Caki2 (cell line): ENCODE measurements at places on chromosomes 16 and 17.

DNA sequence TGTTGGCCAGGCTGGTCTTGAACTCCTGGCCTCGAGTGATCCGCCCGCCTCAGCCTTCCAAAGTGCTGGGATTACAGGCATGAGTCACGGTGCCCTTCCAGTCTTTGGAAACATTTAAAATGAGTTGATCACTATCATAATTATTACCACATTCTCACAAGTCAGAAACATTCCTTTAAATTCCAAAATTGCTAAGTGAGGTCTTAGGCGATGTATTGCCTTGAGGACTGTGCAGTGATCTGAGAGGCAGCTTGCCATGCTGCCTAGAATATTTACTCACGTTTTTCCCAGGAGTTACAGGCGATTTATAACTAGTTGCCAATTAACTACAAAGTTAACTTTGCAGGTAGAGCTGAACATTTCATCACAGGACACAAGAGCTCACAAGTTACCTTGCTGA, 5.7 kb upstream of the ATXN1L start:
- DNase-seq, result no peak

DNA sequence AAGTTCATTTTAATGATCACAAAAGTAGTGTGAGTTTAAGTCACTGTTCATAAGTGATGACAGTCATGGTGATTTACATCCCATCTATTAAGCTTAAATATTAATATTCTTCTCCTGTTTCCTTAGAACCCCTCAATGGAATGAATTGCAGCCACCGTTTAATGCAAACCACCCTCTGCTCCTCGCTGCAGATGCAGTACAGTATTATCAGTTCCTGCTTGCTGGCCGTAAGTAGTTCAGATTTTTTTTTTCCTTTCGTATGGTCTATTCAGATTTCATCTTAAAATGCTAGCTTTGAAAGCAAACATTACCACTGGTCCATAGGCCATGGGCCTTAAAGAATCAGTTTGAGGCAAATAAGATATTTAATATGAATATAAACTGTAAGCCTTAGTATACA, 359.0 kb upstream of the TBX2 start:
- no peak for DNase-seq

DNA sequence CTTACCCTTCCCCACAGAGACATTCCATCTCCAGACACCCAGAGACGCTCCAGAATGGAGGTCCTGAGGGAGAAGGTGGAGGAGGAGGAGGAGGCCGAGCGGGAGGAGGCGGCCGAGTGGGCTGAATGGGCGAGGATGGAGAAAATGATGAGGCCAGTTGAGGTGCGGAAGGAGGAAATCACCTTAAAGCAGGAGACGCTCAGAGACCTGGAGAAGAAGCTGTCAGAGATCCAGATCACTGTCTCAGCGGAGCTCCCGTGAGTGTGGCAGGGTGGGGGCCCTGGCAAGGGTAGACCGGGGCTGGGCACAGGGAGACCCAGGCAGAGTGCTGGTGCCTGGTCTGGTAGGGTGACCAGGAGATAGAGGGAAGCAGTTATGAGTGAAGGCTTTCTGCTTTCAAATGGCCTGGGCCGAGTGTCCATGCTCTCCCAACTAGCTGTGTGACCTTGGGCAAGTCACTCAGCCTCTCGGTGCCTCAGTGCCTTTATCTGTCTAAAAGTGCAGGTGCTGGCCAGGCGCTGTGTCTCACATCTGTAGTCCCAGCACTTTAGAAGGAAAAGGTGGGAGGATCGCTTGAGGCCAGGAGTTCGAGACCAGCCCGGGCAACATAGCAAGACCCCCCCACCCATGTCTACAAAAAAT, 3.4 kb downstream of the DRC7 start:
- no peak for DNase-seq

DNA sequence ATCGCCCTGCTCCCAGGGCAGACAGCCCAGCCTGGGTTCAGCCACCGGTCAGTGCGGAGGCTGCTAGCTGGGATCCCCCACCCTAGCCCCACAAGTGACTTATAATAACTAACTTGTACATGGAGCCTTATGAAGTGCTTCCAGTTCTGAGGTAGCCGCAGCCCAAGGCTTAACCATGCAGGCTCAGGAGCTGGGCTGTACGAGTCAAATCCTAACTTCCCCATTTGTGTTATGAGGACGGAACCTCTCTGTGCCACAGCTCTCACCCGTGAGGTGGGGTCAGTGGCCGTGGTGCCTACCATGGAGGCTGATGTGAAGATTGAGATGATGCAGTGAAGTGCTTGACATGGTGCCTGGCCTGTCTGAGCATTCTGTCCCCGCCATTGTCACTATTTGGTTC, 27.8 kb upstream of the GOSR2 start:
- DNase-seq, result no peak

DNA sequence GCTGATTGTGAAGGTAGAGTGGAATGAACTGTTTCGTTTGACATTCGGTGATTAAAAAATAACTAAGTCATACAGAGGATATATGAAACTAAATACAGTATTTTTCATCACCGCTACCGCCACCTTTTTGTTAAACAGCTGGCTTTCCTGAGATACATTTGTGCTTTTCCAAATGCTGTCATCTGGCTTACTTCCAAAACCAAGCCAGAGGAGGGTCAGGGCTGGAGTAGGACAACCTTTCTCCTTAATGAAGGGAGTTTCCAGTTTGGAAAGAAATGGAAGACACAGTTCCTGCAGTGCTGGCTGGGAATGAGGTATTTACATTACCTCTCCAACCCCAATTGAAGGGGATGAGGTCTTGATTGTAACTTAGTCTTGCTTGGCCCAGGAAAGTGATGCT, 3.2 kb downstream of the TNRC6C start:
- DNase-seq, result no peak

DNA sequence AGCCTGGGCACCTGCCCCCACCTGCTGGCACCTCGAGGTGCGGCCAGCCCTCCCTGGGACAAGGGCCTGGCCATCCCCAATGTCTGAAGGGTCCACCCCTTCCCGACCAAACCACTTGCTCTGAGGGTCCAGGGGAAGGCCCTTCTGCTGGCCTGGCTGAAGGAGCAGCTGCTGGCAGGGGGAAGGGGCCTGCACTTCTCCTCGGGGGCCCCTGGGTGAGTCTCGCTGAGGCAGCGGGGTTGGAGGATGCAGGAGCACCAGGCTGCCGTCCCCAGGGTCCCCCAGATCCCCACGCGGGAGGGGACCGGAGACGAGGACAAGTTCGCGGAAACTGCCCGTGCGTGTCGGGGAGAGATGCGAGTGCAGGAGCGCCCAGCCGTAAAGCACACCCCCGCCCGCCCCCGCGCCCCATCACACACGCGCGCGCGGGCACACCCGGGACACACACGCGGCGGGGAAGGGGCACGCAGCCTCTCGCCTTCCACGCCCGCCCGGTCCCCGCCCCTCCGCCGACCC, 725 bp upstream of the CACNA1H start:
- DNase-seq, result no peak

- no peak for DNase-seq
These were observed 40.8 kb downstream of the MRTFB start for GRCh38 chr16:14111713-14112538.

DNA sequence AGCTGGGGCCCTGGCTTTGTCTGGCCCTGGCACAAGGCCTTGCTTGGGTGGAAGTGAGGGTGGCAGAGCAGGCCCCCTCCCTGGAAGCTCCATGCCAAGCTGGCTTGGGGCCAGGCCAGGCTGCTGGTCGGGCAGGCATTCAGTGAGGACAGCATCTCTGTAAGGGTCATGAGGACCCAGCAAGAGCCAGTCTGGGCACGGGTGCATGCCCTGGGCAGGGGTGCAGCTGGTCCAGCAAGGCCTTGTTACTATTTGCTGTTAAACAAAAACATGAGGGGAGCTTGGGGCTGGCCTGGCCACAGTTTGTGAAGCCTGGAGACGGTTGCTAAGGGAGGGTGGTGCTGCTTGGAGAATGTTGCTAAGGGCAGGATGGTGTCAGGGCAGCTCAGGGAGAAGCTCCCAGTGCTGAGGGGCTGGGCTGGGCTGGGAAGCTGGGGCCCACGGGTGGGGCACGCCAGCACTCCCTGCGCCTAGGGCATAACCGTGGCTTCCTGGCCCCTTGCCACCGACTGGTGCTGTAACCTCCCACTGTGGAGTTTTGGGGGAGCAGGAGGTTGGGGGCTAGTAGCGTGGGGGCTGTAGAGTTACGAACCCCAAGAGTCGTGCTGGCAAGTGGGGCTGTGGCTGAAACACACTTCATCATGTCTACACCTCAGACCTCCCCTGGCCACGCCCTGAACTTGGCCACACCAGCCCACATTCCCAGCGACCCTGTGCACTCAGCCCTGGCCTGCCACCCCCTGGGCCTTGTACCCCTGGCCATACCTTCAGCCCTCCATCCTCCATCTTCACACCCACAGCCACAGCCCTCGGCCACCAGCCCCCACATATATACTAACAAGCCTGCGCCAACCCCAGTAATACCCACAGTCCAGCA, 1.6 kb downstream of the TPPP3 start:
- DNase-seq, result no peak

DNA sequence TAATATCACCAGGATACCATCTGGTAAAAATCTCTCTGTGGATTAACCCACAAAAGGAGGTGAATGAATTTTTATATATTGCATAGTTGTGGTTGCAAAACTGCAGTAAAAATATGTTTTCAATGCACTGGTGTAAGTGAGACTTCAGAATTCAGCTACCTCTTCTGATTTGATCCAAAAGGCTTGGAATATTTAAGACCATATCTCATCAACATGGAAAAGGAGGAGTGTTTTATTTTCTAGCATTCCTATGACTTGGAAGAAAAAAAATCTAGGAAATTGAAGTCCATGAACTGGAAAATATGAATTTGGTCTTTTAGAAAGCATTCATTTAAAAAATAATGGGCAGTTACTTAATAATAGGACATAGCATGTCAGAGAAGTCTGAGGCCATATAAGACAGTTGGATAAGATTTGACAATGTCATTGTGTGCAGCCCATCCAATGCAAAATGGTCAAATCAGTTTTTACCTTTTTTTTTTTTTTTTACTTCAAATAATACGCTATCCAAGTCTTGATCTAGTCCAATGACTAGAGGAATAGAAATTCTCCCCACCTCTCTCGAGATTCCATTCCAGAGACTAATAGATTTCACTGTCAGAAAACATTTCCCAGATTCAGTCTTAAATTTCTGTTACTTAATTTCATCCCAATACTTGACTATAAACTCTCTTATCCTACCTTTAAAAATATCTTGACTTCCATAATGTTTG, 364.9 kb upstream of the PMFBP1 start:
- no peak for DNase-seq

DNA sequence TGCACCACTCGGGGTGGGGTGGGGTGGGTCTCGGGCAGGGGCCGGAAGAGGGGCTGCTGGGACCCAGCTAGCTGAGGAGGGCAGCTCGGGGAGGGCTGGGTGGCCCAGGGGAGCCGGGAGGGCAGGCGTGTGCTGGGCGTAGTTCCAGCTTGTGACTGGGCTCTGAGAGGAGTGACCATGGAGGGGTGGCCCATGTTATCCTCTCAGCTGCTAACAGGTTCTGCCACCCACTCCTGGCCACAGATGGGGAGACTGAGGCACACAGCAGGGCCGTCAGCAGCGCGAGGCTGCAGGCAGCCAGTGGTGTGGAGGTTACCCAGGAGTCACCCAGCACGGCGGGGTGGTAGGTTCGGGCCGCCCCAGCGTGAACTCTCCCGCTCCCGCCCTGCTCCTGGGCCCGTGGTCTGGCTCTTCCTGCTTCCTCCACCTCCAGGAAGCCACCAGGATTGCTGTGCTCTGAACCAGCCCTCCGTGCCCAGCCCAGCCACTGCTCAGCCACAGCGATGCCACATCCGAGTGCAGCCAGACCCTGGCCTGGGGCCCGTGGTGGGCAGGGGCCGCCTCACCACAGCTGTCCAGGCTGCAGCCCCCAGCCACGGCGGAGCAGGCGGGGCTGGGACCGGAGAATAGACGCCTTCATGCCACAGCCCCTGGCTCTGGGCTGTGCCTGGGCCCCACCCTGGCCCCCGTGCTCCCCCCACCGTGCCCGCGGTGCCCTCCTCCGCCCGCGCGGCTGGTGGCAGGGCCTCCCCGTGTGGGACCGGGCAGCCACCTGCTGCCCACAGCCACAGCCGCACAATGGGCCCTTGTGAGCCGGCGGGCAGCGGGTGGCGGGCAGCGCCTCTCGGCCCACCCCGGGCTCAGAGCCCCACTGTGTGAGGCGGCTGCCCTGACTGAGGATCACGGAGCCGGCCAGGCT, 26.3 kb upstream of the SSTR5 start:
- no peak for DNase-seq

DNA sequence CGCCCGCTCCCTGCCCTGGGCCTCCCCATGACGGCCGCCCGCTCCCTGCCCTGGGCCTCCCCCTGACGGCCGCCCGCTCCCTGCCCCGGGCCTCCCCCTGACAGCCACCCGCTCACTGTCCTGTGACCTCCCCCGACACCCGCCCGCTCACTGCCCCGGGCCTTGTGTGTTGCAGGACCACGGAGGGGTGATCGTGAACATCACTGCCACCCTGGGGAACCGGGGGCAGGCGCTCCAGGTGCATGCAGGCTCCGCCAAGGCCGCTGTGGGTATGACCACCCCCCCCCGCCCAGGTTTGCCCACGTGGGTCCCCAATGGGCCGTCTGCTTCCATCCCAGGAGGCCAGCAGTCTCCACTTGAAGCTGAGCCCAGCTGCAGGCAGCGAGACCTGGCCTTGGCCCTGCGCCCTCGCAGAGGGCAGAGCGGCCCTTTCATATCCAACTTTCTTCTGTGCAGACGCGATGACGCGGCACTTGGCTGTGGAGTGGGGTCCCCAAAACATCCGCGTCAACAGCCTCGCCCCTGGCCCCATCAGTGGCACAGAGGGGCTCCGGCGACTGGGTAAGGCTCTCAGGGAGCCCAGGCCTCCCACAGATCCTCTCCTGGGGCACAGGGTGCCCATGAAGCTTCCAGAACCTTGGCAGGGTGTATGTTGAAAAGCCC, 9.0 kb downstream of the DECR2 start:
- no peak for DNase-seq

DNA sequence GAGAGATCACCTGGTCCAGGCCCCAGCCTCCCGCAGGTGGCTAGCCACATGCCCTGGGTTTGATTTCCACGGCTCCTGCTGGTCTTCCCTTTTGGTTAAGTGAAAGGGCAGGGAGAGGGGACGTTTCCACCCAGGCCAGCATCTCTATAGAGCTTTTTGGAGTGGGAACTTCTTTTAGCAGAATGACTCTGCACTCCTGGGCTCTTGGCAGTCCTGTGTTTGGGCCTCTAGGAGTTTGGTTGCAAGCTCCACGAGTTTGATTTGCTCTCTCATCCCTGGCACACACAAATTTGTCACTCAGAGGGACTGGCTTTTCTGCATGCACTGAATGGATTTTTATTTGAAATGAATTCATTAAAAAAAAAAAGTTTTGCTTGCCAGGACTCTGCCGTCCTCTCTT, 32.8 kb downstream of the MSI2 start:
- DNase-seq, result no peak

DNA sequence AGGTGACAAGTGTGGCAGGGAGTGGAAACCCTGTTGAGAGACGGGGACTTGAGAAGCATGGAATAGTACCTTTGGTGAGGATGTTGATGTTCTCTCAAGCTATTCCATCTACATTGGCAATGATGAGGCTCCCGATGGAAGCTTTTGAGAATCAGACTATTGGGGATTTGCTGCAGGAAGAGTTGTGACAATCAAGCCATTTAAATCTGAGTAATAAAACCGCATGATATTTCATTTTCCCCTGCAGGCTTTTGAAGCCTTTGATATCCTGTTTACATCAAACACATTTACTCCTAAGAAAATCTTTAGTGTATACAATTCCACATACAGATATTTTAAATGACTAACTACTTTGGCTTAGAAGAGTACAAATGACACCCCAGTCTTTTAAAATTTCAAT, 49.0 kb upstream of the CRYM start:
- DNase-seq, result no peak
